Kidney epithelial cell (primary cell): ENCODE measurements at places on chromosomes 3 and 15.

GRCh38 chr3:58588030-58588614, 10.9 kb upstream of the FAM107A start:
- no peak for DNase-seq

DNA sequence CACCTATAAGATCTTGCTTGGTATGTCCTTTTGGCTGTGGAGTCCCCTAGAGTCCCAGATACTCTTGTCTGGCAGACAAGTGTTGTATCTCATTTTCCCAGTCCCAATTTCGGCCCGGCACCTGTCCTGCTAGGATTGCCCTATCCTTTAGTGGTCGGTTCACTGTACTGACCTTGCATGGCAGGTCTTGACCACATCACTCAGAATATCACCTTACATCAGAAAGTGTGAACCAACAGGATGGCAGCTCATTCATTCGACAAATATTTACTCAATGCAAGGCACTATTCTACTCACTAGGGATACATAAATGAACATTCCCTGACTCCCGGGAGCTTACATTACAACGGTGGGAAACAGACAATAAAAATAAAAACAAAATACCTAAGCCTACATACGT, 5.7 kb upstream of the CCDC80 start:
- DNase-seq = no peak

DNA sequence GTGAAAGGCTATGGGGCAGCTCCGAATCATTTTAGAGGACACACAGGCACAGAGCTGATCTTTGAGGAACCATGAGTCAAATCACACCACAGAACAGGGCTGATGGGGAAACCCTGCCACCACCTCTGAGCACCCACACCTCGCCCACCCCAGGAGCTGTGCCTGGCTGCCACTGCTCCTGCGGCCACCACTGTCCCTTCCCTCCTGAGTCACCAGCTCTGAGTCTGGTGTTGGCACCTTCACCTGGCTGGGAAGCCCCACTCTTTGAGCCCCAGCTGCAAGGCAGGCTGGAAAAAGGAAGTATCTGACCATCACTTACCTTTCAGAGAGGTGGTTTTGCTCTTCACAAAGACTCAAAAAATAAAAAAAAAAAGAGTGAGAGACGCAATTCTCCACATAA, 63.6 kb upstream of the MEF2A start:
- DNase-seq = no peak

- DNase-seq = no peak
Measured at GRCh38 chr3:120424976-120425570, 25.7 kb downstream of the FSTL1 start.

DNA sequence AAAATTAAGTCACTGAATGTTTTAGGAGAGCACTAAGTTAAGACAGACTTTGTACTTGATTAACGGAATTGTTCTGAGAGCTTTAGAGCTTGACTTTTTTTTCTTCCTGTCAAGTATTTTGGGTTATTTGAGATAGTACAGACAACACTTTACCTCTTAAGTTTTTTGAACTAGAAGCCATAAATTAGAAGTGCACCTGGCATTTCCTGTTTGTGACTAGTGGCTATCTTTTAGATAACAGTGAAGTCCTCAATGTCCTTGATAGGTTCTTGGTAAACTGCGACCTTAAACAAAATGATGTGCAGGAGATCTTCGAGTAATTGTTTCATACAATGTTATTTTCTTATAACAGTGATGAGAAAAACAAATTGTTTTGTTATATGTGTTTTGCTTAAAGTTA, 213.9 kb downstream of the TP63 start:
- no peak for DNase-seq

DNA sequence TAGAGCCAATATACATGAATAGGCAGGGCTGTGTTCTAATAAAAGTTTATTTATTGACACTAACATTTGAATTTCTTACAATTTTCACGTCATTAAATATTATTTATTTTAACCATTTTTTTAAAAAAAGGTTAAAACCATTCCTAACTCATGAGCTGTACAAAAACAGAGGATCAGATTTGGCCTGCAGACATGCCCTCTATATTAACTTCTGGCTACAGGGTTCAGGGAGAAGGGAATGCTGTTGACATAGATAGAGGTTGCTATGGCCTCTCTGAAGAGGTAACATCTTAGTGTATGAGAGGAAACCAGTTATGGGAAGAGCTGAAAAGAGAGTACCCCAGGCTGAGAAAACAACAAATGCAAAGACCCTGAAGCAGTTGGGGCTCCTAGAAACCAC, 19.1 kb upstream of the RAP2B start:
- no peak for DNase-seq

DNA sequence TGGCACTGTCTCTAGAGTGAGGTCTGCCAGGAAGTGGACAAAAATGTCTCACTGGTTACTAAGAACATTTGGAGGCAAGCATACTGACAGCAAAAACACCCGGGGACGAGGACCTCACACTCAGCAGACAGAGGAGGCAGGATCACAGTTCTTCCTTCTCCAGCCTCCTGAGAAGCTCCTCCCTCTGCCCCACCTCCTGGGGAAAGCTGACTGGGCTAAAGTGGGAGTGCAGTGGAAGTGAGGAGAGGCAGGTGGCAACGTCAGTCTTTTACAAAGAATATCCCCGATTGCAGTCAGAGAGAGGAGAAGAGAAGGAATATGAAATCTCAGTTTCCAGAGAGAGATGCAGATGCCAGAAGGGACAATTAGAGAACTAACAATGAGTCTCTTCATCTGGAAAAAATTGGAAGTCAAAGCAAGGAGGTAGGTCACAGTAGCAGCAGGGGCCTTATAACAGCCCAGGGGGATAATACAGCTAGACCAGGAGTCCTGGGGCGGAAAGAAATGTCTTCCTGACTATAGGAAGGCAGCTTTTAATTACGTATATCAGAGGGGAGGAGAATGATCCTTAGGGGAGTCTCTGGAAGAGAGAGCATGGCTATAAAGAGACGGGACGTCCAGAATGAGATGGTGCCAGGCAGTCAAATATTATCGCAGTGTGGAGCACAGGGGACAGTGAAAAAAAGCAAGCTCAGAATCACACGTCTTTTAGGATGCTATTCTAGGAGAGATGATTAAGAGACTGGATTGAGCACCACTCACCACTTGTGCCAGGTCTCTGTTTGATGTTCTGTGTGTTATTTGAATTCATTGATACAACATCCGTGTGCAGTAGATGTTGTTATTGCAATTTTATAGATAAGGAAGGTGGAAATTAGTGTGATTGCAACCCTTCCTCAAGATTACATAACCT, 47.2 kb downstream of the LEO1 start:
- DNase-seq = no peak

DNA sequence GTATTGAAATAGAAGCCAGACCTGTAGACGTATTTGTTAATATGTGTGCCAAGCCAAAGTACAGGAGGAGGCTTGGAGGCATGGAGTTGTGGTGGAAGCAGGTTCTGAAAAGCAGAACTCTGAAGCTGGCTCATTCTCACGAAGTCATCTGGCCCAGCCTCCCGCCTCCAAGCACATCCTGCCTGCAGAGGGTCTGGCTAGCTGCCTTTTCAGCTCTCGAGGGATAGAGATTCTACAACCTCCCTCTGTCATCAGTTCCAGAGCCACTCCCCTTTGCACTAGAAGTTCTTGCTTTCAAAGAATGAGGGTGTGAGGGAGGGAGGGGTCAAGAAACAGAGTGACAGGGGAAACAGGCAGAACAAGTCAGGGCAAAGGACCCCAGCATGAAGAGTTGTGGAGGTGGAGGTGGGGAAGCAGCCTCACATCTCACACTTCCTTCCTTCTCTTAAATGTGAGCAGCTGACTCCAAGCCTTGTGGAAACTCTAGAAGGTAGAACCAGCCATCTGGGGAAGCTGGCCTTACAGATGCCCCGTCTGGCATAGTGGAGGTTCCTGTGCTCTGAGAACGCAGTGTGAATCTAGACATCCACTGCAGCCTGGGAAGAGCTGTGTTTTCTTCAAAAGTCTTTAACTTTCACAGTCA, 95.3 kb downstream of the SLC49A4 start:
- no peak for DNase-seq

- no peak for DNase-seq
Measured at GRCh38 chr3:64872345-64872744, 184.5 kb upstream of the ADAMTS9 start.

DNA sequence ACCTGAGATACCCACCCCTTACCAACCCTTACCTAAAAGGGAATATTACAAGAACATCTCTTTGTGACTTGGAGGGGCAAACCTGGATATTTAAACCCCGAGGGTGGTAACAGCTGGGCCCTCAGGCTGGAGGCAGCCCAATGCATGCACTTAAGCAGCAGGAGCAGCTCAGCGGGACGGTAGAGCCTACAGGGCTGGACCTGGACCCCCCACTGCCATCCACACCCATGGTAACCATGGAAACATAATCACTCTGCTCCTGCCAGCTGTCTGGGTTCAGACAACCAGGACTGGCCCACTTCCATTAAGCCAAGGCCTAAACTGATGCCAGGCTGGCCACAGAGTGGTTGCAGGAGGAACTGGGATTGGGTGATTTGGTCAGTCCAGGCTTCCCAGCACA, 52.8 kb downstream of the ETFA start:
- DNase-seq = no peak

DNA sequence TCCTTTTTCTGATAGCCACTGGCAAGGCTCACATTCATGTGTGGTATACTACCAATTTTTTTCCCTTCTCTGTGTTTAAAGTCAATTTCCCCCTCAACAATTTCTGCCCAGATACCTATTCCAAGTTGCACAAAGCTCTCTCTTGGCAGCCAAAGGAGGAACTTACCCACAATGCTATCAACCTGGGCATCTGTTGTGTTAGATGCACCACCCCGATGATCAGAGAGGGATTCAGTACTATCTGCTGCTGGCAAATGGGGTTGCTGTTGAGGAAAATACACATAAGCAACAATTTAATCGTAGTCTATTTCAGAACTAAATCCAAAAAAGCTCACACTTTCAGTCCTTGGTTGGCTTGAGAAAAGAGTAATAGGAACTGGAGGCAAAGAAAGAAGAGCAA, 46.1 kb downstream of the AAGAB start:
- DNase-seq = no peak

DNA sequence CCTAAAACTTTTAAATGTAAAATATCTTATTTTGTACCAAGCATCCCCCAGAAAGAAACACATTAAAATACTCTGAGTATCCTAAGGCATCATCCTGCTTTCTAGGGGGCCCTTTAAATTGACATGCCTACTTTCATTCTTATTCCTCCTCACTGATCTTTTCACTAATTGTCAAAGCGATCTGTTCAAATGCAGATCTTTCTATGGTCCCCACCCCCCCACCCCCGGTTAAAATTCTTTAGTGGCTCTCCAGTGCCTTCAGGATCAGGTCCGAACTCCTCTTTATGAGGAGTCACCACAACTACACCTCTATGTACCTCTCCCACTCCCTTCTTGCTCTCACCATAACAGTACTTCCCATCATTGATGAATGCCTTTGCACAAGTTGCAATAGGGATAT, 19.2 kb upstream of the TFDP2 start:
- no peak for DNase-seq

DNA sequence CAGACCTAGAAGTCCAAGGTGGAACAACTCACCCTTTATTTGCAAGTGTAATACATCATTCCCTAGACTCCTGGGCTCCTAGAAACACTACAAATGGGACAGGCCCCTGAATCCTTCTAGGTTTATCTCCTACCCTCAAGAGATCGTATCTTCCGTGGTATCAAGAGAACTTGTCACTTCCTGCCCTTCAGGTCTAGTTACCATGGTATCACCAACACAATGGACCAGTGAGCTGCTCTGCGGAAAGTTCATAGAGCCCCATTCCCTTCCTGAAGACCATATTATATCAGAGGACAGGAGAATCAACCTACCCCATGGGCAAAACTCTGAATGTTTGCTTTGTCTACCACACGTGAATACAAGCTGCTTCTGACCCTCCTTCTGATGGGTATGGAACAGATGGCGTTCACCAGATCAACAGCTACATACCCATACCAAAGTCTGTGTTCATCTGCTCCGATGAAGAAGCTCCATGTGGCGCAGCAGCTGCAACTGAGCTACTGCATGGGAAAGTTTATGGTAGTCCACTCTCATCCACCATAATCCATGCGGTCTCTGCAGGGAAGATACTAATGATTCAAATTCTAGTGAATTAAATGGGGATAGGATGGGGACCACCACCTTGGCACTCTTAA, 84.6 kb upstream of the KLF13 start:
- DNase-seq = no peak

- no peak for DNase-seq
Measured at GRCh38 chr3:120151791-120152190, 57.5 kb upstream of the GSK3B start.

DNA sequence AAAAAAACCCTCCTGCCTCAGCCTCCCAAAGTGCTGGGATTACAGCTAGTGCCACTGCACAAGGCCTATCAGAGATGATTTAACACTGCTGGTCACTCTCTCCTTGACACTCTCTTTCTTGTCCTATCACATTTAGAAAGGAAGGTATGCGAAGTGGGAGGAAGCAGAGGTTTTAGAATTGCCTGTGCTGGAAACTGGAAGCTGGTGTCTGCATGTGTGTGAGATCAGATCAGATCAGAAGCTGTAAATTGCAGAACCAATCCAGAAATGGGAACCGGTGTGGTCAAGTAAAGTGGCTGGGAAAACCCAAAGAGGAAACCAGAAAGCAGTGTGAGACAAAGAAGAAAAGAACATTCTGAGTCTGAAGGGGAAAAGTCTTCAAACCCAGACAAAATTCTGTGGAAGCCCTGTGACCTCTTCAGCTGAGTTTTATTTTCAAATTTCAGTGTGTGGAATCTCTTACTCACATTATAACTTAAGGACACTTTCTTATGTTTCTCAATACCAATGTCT, 2.8 kb downstream of the EFHB start:
- no peak for DNase-seq

- DNase-seq = no peak
Measured at GRCh38 chr15:50531766-50532165, 14.7 kb downstream of the USP50 start.

- no peak for DNase-seq
Measured at GRCh38 chr3:45580112-45580765, 14.3 kb upstream of the LIMD1 start.

DNA sequence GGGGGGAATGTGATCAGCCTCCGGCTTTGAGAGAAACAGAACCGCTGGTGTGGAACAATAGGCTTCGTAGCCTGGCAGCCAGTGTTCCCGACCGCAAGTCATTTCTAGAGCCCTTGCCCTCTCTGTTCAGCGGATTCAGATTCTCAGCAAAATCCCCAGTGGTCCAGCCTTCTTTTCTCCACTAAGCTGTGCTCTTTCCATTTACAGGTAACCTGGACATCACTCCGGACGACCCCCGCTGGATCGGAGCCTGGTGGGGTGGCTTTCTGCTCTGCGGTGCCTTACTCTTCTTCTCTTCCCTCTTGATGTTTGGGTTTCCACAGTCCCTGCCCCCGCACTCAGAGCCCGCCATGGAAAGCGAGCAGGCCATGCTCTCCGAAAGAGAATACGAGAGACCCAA, 250.6 kb downstream of the SLCO3A1 start:
- DNase-seq = no peak

GRCh38 chr15:36596915-36597314, 17.5 kb downstream of the CDIN1 start:
- no peak for DNase-seq
